Sciatic nerve (tissue), 2 donors: ENCODE measurements at places on chromosomes 7 and 10.

DNA sequence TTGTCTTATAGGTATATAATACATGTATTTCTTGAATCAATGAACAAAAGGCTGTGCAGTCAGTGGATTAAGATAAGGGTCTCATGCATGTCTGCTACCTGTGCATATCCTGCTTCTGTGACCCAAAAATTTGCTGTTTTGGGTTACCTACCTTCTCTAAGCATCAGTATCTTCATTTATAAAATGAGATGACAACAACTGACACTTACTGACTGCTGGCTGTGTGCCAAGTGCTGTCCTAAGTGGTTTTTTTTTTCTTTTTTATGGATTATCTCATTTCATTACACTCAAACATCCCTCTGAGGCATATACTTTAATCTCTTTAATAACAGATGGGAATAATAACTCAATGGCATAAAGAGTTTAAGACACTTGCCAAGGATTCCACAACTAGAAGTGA lies 2.1 kb downstream of the PDK4 start:
- no peak for DNase-seq

DNA sequence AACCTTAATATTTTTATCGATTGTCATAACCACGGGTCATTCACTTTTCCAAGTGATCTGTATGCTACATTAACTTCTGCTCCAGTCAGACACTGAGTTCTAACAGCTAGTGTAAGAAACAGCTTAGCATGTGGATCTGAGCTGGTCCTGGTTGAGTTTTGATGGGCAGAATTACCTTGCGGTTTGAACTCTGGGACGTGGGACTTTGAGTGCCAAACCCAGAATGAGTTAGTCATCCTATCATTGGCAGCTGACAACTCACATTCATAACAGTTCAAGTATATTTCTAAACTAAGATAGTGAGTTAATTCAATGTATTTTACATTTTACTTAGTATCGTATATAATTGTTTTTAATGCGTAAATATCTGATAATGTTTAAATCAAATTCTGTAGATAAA lies 43.2 kb downstream of the C7orf33 start:
- DNase-seq, result no peak

GRCh38 chr7:50656141-50656895 lies 91.1 kb upstream of the DDC start:
- DNase-seq, result no peak

DNA sequence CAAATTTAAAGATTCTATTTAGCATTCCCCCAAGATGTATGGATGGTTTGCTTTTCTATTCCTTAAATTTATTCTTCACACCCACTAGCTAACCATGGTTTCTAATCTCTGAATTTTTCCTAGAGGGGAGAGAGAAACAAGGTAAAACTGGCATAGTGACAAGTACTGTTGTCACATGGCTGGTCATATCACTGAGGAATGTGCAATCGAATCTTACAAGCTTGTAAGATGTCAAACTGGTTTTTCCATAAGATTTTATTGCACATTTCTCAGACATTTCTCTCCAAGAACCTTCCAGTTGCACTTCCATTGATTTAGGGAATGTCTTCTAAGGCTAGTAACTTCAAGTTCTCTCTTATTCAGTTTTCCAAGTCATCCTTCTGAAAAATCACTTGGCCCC lies 89.8 kb downstream of the MBL2 start:
- no peak for DNase-seq

GRCh38 chr7:128425850-128426249 lies 16.1 kb upstream of the IMPDH1 start:
- peak; percentile 87 for DNase-seq

- DNase-seq, result no peak
These were observed 228.8 kb downstream of the HDAC9 start for GRCh38 chr7:18724318-18724717.

DNA sequence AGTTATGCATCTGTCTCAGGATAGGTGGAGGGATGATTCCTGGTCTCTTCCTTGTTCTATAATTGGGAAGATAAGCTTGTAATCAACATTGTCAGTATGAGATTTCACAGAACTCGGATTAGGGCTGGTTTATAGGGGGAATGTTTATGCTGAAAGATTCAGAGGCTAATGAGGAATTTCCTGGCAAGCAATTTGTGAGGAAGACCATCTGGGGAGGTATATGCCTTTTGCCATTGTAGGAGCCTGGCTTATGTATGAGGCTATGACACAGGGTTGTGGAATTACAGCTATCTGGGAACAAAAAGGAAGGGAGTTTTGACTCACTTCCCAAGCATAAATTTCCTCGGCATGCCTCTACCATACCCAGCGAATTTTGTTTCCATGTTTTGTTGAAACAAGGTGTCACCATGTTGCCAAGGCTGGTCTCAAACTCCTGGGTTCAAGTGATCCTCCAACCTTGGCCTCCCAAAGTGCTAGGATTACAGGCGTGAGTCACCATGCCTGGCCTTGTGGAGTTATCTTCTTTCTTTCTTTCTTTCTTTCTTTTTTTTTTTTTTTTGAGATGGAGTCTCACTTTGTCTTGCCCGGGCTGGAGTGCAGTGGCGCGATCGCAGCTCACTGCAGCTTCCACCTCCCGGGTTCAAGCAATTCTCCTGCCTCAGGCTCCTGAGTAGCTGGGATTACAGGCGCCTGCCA lies 1.6 kb upstream of the COPS6 start:
- no peak for DNase-seq

DNA sequence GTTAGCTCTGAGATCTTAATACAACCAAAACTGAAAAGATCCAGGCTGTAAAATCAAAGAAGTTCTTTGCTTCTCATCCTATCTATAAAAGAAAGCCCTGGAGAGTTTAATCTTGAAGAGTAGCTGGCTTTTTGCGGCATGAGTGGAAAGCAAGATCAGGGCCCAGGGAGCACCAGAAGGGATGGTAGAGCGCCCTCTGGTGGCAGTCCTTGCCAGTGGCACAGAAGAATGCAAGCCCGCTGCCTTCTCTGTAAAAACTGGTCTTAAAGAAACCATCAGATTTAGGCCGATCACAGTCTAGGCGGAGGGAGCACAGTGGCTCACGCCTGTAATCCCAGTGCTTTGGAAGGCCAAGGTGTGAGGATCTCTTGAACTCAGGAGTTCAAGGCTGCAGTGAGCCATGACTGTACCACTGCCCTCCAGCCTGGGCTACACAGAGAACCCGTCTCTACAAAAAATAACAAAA lies 35.6 kb downstream of the CPN1 start:
- DNase-seq, result peak; percentile 95

DNA sequence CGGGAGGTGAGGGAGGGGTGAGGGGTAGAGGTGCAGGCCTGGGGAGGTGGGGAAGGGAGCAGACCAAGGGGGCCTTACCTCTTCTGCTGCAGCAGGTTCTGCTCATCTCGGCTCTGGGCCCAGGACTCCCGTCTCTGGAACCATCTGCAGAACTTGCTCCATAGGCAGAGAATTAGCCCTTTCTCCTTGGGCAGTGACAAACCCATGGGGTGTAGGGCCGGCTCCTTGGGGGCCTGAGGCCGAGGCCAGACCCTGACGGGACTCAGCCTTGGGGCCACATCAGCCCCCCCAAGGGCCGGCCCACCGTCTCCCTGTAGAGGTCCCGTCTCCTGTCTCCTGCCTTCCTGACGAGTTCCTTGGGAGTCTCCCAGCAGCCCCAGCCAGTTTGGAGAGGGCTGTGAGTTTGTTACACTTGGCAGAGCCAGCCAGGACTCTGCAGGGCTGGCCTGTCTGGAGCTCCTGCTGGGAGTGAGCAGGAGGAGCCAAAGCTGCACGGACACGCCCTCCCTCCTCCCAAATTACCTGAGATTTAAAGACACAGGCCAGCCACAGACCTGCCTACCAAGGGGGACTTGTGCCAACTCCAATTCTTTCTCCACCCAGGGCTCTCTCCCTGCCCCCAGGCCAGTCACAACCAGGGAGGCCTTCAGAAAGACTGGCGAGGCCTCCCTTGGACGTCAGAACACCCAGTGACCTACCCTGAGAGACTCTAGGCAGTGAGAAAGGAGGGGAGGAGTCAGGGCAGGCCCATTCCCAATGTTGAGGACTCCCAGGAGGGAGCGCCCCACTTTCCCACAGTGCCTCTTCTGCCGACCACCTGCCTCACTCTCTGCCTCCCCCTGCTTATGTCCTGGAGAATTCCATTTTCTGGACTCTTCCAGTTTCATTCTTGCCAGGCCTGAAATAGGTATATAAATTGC lies at the start of gene TRPV6:
Gene TRPV6 (minus strand): TSS at position 435 of the 920 bp plus-strand sequence.
- DNase-seq, result no peak

- no peak for DNase-seq
These were observed 181.6 kb downstream of the PTPN20 start for GRCh38 chr10:47092831-47093230.

DNA sequence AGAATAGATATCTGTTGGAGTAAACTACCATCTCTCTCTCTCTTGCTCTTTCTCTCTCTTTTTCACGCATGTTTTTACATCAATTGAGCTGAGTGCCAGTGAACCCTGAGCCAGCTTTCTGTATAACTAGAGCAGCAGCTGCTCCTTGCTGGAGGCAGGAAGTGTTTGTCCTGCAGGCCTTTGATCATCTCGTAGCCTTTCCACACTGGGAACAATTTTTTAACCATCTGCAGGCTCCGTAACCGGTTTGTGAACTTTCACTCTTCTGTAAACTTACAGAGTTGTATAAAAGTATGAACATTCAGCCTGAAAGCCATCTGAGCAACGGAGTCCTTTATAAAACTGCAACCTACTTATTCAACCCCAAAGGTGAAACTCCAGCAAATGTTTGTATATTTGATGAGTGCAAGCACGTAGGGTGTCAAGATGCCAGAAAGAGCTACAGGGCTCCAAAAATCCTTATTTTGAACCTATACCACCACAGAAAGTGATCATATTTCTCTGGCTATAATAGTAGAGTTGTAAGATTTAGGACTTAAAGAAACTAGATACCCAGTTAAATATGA lies 162.8 kb upstream of the NFE2L3 start:
- no peak for DNase-seq

GRCh38 chr10:44043646-44044375 lies 341.1 kb downstream of the CXCL12 start:
- DNase-seq, result no peak

DNA sequence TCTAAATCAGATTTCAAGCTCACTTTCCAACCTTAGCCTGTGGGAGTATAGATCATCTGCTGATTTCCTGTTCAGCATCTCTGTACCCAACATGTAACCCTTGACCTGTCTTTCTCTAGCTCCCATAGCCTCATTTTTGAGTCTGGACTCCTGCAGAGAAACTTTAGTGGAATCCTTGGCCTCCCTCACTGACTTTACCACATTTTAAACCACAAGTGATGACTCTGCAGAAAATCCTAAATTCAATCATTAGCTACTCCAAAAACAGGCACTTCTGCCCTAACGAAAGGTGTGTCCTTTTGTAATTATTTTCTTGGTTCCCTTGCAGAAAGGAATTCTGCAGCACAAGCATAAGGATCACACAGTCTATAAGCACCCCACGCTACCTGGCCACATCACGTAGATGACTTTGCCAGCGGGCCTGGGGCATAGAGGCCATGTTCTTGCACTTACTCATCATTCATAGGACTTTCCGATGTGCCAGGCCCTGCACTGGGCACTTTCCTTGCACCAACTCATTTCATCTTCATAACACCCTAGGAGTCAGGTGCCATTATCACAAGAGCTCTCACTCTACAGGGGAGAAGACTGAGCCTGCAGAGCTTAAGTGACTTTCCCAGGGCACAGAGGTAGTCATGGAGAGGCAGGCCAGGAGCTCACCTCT lies 57.2 kb upstream of the OPALIN start:
- no peak for DNase-seq

- DNase-seq, result no peak
These were observed 527.3 kb upstream of the GHITM start for GRCh38 chr10:83612050-83612449.

DNA sequence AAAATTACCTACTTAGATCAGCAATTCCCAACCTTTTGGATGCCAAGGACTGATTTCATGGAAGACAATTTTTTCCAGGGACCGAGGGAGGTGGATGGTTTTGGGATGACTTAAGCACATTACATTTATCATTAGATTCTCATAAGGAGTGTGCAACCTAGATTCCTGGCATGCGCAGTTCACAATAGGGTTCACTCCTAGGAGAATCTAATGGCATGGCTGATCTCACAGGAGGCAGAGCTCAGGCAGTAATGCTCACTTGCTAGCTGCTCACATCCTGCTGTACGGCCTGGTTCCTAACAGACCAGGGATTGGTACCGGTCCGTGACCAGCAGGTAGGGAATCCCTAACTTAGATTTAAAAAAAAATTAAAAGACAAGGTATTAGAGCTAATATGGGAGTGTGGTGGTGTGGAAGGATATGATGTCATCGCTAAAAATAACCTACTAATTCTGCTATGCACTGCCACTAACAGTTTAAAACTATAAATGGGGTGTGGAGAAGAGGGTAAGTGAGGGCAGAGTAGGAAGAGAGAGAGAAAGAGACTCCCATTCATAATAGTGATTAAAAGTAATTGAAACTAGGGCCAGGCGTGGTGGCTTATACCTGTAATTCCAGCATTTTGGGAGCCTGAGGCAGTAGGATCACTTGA lies 282.7 kb downstream of the BAMBI start:
- DNase-seq, result no peak

DNA sequence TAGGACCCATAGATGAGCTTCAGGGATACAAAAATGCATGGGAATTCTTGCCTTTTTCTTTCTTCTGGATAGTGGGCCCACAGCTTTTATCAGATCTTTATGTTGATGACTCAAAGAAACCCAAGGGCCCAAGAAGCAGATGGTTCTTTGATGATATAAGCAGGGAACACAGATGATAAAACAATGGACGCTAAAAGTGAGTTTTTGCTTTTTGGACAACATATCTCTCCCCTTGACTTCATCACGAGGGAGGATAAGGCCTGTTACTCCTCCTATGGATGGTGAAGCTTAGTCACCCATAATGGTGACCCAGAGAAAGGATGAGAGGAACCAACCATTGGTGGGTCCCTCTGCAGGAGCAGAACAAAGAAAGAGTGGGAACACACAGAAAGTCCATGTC lies 6.5 kb upstream of the OGA start:
- no peak for DNase-seq

DNA sequence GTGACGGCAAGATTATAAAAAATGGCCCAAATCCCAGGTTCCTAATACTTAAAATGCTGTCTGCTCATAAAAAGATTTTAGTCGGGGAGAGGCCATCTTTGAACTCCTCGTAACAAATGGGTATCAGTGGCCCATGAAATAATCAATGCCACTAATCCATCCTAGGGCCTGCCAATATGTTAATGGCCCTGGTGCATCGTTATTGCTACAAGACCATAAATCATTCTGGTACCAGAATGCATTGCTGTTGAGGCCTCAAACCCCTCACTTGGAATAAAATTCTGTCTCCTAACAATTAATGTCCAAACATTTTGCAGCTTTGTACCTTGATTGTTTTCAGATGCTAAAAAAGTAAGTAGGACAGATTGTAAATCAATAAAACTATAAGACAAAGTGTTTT lies 290.6 kb downstream of the LRMDA start:
- no peak for DNase-seq

- peak; percentile 91 for DNase-seq
These were observed 21.4 kb downstream of the GPR146 start for GRCh38 chr7:1065585-1066241.

- DNase-seq, result no peak
These were observed 127.1 kb upstream of the TNS3 start for GRCh38 chr7:47709051-47709450.

GRCh38 chr10:112756235-112756527 lies 193.9 kb upstream of the TCF7L2 start:
- DNase-seq, result no peak
